CD4-positive, alpha-beta T cell treated with Interleukin-17A for 4 hours (primary cell): ENCODE measurements at places on chromosomes 1 and 21.

- no peak for DNase-seq
Observed at GRCh38 chr1:170660871-170661645, 2.9 kb upstream of the PRRX1 start.

- no peak for DNase-seq
Observed at GRCh38 chr1:53986458-53986857, 31.5 kb downstream of the LDLRAD1 start.

DNA sequence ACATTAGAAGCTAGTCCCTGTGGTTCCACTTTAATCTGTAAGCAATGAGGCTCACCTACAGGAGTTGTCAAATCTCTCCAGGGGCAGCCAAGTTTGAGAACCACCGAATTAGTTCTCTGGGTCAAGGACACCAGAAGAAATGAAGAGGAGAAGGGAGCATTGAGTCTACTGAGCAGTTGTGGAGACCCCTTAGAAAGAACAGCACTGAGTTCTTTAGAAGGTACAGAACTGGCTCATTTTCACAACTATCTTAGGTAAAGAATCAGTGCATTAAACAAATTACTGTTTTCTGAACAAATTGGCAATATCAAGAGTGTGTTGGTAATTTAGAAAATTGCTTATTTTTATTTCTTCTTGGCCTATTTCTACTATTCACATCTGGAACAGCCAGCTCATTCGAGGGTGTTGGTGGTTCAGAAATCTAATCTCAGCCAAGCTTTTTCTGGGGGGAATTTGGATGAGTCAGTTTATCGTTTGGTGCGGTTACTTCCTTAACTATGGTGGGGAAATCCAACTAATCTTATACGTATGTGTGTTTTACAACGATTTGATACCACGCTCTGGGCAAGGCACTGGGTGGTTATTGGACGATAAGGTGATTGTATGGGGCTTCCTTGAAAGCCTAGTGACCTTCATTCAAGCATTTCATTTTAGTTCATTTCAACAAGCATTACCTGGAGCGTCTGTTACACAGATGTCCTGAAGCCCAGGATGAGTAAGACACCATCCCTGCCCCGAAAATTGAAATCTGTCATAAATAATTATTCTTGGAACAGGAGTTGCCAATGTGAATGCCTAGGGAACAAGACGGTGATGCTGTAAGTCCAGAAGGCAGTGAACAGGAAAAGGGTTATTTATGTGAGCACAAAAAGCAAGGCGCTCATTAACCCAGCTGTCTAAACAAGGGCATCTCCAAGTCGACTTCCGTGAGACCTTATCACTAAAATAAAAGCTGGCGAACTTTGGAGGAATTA, 52.0 kb upstream of the TMPRSS2 start:
- no peak for DNase-seq

DNA sequence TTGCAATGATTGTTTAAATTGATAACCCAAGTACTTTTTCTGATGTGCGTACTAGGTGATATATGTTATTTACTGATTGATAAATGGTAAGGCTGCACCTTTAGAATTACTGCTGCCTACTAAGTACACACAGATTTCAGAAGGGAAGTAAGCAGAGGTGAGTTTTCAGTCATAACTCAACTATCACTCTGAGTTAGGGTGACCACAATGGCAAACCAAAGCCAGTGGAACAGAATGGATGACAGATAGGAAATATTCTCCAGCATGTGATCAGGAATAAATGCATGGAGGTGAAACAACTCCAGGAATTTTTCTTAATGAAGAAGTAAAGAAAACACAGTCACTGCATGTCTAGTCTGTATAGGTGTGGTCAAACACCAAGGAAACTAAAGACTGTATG, 7.5 kb upstream of the KCNJ15 start:
- DNase-seq, result no peak

- DNase-seq, result no peak
Observed at GRCh38 chr21:36882776-36883175, 83.7 kb downstream of the HLCS start.

GRCh38 chr1:70910013-70910412, 137.6 kb downstream of the PTGER3 start:
- DNase-seq, result no peak

DNA sequence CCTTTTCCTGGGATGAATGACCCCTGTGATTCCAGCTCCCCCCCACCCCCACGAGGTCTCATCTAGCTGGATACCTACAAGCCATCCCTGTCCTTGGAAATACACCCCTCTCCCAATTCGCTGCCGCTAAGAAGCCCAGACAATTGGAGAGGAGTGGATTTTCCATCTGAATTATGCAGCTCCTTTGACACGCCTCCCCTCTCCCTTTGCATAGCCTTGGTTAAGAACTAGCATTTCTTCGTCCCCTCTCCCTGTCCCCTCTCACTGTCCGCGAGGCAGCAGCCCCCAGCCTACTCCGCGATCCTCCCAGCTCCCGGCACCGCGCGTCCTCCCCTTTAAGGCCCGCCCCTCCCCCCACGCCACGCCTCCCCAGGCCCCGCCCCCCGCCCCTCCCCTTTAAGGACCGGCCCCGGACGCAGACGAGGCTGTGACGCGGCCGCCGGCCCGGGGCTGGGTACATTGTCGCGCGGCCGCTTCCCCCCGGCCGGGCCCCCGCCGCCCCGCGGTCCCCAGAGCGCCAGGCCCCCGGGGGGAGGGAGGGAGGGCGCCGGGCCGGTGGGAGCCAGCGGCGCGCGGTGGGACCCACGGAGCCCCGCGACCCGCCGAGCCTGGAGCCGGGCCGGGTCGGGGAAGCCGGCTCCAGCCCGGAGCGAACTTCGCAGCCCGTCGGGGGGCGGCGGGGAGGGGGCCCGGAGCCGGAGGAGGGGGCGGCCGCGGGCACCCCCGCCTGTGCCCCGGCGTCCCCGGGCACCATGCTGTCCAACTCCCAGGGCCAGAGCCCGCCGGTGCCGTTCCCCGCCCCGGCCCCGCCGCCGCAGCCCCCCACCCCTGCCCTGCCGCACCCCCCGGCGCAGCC, at the start of gene MAPKAPK2:
Gene MAPKAPK2 (plus strand): TSS at position 428 of the 856 bp plus-strand sequence. CDS start 325 bp downstream, at position 753.
- peak; percentile 87 for DNase-seq

GRCh38 chr1:175250027-175250426, 57.5 kb upstream of the KIAA0040 start:
- DNase-seq, result no peak

DNA sequence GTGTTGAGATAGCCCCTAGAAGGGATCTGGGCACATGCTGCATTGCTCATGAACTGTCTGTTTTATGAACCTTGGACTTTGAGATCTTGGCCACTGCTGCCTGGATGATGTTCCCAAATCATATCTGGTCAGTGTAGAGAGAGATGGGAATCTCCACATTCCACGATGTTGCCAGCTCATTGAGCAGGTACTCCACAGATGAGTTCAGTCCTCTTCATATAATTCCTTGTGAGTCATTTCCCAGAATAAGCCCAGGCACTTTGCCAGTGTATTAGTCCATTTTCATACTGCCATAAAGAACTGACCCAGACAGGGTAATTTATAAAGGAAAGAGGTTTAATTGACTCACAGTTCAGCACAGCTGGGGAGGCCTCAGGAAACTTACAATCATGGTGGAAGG, 254.0 kb upstream of the RUNX1 start:
- DNase-seq, result no peak

GRCh38 chr1:64912191-64912590, 54.2 kb downstream of the JAK1 start:
- no peak for DNase-seq

- DNase-seq, result no peak
Observed at GRCh38 chr1:99917214-99917613, 52.6 kb upstream of the SLC35A3 start.

GRCh38 chr1:20361805-20362381, 71.2 kb downstream of the VWA5B1 start:
- DNase-seq, result peak; percentile 31

DNA sequence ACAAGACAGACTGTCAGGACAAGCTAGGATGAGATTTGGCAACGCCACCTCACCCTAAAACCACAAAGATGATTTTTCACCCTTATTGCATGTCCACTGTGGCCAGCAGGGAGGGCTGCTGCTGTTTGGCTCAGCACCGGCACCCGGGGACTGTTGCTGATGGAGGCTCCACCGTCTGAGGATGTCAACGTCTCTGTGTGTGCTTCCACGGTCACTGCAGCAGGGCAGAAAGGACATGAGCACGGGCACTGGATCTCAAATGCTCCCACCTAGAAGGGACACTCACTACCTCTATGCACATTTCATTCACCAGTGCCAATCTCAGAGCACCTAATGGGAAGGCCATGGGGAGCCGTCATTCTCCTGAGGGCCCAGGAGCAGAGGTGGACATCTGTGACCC, 599.6 kb downstream of the PTPRU start:
- DNase-seq, result no peak

- DNase-seq, result no peak
Observed at GRCh38 chr1:40267767-40268187, 9.7 kb downstream of the ZMPSTE24 start.

DNA sequence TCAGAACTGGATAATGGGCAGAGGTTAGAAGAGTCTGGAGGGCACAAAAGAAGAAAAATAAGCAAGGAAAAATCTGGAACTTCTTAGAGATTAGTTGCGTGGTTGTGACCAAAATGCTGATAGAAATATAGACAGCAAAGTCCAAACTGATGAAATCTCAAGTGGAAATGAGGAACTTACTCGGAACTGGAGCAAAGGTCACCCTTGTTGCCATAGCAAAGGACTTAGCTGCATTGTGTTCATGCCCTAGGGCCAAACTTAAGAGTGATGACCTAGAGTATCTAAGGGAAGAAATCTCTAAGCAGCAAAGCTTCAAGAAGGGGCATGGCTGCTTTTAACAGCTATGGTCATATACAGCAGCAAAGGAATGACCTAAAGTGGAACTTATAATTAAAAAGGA, 180.0 kb downstream of the TTLL7 start:
- no peak for DNase-seq

DNA sequence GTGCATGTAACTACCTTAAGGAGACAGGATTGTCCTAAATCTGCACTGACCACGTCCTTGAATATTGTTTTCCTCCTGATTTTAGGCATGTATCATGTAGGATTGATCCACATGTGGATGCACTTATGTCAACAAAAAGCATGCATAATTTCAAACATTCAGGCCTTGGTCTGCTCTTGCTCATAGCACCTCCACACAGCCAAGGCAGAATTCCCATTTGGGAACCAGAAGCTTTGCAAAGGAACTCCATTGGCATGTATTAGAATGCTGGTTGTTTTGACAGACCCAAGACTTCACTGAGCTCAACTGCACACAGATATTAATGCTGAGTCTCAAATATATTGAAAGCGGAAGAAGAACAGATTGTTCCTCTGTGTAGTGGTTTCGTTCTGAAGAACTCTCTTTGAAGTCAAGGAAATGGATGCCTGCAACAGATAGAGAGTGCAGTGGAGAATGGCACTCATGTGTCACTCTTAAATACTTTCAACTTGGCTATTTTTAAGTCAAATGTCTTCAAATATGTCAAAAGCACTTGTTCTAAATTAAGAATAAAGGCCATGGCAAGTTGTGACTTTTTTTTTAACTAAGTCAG, 387.6 kb downstream of the LTN1 start:
- DNase-seq, result peak; percentile 8

DNA sequence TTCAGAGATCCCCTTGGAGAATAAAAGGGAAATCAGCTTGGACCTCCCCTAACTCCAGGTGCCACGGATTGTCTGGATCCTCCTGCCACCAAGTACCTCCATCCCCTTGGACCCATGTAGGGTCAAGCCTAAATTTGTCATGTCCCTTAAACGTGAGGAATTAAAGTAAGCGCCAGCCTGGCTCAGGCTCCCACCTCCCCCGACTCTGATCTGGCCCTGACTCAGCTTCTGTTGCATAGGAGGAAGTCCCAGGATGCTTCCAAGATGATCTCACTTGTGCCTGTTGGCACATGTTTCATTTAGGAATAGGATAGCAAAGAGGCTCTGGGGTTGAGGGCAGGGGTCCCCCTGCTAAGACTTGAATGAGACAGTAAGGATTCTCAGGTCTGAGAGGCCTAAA, 231.9 kb upstream of the JUN start:
- no peak for DNase-seq

DNA sequence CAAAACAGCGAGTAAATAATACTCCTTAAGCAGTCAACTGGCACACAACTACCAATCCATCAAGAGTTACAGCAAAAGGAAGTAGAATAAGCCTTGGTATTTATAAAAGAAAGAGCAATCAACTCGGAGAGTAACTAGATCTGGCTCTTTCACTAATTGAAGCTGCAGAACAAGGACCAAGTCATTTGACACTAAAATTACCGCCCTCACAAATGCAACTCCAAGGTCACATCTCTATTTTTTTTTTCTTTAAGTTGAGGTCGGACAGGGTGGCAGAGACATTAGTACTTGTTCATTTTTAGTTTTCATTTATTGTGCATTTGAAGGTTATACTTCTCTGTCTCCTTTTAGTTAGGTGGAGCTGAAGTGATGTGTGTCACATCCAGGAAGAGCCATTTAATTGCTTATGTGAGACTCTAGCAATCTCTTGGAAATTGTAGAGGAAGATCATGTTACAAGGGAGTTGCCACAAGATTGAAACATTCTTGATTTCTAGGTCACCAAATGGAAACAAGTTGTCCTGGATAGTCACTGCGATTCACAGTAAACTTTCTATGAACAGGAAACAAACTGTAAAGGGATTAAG, 138.1 kb upstream of the ADAMTS5 start:
- no peak for DNase-seq

DNA sequence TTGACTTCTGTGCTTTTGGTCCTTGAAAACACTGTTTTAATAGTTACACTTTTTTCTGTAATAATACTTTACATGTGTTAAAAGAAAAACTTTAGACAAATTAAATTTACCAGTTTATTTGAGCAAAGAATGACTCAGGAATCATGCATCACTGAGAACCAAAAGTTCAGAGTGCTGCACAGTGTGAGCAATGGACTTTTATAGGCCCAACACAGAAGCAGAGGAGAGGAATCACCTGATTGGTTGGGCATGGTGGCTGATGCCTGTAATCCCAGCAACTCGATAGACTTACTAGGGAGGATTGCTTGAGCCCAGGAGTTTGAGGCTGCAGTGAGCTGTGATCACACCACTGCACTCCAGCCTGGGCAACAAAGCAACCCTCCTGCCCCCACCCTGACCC, 29.3 kb downstream of the ZNF648 start:
- DNase-seq, result no peak

- no peak for DNase-seq
Observed at GRCh38 chr1:203033917-203034316, 7.6 kb downstream of the PPFIA4 start.

- DNase-seq, result no peak
Observed at GRCh38 chr1:24899581-24900485, 30.2 kb downstream of the RUNX3 start.

DNA sequence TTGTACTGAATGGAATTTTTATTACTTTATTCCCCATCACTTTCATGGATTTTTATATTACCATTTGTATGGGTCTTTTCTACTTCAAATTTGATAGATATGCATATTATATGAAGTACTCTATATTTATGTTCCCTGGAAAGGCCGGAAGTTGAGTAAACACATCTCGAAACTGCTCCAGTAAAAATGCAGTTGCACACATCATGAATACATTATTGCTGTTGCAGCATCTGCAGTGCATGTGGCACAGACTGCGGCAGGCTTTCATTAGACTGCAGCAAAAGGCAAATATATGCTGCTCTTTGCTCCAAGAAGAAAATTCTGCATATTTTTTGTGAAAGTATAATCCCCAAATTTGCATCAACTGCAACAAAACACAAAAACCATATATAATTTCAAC, 48.7 kb upstream of the LRRC7 start:
- no peak for DNase-seq

- no peak for DNase-seq
Observed at GRCh38 chr1:219322766-219323165, 149.1 kb downstream of the LYPLAL1 start.
